Fibroblast of skin of right biceps (primary cell): ENCODE measurements at places on chromosomes 16 and 17.
A peak's percentile ranks its signal among the peaks of the same experiment; 100 is the strongest.

GRCh38 chr16:10950393-10950792 is 6.0 kb downstream of the CLEC16A start:
- DNase-seq, result no peak

GRCh38 chr16:71303938-71304337 is 14.7 kb upstream of the CMTR2 start:
- DNase-seq, result no peak

DNA sequence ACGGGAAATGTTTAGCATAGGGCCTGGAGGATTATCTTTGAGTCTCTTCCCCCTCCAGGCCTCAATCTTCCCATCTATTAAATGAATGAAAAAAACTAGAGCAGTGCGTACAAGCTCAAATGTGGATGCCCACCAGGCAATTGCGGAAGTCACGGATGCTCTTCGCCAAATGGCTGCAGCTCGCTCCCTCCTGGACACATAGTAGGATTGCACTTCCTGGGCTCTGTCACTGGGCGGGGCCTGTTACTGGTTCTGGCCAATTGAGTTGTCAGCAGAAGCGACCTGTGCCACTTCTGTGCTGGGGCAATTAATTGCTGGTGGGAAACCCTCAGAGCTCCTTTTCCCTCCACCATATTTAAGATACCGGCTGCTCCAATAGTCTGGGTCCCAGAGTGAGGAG is 168.2 kb upstream of the IRX6 start:
- DNase-seq, result no peak

DNA sequence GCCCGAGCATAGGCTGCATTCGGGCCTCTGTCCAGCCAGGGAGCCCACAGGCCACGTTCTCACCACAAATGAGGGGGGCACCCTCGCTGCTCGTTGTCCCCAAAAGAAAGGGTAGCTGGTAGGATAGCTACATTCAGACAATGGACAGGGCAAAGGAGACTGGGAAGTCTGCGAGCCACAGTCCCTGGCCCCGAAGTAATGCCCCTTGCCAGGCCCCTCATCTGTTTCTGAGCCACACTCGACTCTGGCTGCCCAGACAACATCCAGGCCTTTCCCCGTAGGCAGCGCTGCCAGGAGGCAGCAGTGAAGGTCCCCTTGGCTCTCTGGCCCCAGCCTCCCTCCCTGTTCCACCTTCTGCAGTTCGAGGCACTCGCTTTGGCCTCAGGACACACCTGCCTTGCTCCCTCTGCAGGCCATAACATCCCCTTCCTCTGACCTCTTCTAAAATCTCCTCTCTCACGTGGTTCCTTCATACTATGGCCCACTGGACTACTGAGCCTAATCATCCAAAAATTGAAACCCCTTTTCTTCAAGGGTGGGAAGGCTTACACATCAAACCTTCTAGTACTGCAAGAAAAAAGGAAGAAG is 12.2 kb downstream of the AIPL1 start:
- no peak for DNase-seq

DNA sequence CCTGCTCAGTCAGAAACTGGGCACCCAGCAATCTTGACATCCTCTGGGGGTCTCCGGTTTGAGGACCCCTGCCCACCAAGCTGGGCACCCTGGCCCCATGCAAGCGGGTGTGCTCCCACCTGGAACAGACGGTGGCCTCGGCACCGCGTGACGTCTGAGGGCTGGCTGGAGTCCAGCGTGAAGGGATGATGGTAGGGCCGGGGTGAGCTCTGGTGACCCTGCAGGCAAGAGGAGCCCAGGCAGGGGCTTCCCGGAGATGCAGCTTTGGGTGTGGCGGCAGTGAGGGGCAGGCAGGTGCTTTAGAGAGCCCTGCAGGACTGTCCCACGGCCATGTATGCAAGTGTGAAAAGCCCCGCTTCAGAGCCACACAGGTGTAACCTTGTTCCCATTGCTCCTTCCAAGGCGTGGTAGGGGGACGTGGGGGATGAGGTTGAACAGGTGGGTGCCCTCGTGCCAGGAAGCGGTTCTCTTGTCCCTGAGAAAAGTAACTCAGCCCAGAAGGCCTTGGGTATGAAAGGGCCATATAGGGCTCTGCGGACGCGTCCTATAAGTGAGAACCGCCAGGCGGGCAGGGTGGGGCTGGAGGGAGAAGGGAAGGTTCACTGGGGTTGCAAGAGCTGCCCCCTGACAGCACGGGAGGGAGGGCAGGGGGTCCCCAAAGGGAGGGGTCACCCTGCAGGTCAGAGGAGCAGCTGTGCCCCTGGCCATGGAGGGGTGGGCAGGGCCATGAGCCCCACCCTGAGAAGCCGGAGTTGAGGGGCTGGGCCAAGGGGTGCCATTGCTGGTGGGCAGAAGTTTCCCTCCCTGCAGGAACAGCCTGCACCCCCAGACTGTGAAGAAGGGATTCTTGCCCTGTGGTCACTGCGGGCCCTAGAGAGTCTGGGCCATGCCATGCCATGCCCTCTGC is 9.2 kb downstream of the RGS11 start:
- no peak for DNase-seq

- no peak for DNase-seq
Observed at GRCh38 chr17:10803830-10804475, at the start of gene TMEM238L. Gene TMEM238L, minus strand, starts transcription at chr17:10804099. Its CDS starts 136 bp downstream, at chr17:10803963.

- peak; percentile 20 for DNase-seq
Observed at GRCh38 chr16:70512456-70512855, 10.9 kb downstream of the COG4 start.

- DNase-seq, result no peak
Observed at GRCh38 chr16:19659554-19659953, 58.5 kb downstream of the KNOP1 start.
